Hippocampal formation (tissue), 2 donors: ENCODE measurements at places on chromosomes 5 and 9.

- DNase-seq = no peak
These were observed 19.7 kb upstream of the ASTN2 start for GRCh38 chr9:117434566-117434965.

DNA sequence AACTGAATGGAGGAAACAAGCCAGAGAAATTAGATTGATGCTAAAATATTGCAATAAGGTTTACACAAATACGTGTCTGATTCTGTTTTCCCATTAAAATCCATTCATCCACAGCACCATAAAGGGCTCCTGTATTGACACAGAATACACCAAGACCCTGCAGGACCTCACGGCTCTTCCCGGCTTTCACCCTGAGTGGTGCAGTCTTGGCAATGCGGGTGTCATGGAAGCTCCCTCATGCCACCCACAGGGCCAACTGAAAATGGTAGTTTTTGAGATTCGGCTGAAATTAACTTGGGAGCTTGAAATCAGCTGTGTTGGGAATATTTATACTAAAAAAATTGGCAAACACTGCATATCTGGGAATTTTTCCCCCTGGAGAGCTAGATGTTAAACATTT is 17.3 kb upstream of the EXOC3 start:
- no peak for DNase-seq

DNA sequence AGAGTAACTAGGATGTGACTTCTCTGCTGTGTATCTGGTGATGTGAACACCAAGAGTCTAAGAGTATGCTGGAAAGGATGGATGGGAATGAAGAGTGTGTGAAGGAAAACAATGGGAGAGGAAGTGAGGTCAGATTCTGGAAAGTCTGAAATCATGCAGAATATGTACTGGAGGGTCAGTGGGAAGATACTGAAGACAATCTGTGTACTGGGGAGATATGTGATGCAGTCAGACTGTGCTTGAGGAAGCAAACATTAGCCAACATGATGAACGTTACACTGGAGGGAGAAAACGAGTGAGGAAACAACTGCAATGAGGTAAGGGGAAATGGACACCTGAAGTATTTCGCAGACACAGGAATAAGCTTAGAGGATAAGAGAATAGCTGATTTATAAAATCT is 105.7 kb downstream of the NR3C1 start:
- DNase-seq = no peak

DNA sequence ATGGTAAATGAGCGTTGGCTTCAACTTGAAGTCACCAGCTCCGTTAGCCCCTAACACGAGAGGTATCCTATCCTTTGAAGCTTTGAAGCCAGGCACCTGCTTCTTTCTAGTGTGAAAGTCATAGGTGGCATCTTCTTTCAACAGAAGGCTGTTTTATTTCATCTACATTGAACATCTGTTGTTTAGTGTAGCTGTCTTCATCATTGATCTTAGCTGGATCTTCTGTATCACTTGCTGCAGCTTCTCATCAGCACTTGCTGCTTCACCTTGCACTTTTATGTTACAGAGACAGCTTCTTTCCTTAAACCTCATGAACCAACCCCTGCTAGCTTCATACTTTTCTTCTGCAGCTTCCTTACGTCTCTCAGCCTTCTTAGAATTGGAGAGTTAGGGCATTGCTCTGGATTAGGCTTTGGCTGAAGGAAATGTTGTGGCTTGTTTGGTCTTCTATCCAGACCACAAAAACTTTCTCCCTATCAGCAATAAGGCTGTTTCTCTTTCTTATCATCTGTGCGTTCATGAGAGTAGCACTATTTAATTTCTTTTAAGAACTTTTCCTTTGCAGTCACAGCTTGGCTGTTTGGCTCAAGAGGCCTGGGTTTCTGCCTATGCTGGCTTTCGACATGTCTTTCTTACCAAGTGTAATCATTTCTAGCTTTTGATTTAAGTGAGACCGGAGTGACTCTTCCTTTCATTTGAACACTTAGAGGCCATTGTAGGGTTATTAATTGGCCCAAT is 47.2 kb downstream of the PCSK5 start:
- no peak for DNase-seq

DNA sequence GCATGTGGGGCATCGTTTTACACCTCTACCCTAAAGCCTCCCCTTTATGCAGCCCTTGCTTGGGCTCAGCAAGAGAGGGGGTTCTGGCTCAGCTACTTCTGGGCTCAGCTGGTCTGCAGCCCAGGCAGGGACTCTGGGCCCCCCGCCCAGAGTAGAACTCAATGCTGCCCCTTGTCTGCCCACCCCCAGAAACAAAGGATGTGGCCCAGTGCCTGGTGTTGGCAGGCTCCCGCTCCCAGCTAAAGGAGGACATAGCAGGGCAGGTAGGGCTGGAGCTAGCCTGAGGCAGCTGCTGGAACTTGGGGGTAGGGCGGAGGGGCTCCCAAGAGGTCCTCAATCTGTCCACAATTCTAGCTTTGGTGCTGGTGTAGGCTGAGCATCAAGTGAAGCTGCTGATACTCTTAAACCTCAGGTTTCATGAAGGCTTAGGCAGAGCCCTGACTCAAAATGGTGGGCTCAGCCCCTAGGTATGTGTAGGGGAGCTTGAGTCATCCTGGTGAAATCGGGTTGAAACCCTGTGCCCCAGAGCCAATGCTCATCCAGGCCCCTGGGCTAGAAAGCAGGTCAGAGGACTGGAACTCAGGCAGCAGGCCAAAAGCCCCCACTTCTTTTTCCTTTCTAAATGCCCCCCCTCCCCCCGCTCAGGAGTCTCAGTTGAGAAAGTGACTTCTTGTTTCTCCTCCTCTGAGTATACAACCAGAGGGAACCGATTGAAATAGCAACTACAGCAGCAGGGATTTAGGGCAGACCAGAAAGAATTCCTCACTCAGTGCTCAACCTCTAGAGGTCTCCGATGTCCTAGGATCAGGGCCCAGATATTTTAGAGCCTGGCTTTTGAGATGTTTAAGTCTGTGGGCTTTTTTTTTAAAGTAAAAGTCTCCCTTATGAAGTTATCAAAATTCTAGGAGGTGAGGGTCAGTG is 11.4 kb downstream of the PSD2 start:
- DNase-seq = peak; percentile 18

- no peak for DNase-seq
These were observed 57.1 kb upstream of the CER1 start for GRCh38 chr9:14779566-14780022.

GRCh38 chr5:56346741-56347535 is 113.8 kb upstream of the ANKRD55 start:
- DNase-seq = no peak
